ENCODE measurements at places on chromosomes 6 and 20.

DNA sequence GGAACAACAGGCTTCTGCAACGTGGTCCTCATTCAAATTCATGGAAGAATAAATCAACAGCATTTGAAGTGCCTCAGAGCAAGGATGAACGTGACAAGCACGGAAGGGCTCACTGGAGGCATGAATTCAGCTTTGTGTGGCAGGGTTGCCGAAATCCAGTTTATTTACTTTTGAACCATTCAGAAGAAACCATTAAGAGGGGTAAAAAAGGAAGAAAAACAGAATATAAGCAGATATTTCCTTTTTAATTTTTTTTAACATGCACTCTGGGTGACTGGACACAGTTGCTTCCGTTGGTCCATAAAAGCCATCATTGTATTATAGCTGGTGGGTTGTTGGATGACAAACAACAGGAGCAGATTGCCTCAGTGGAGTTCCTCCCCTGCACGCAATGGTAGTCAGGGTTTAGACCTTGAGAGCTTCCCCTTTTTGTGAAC lies 17.3 kb upstream of the SNRPB2 start:
- no peak for DNase-seq

GRCh38 chr6:35486005-35486925 lies 10.6 kb downstream of the TEAD3 start:
- no peak for DNase-seq

- DNase-seq: no peak
Measured at GRCh38 chr6:98498866-98499265, 335.5 kb upstream of the POU3F2 start.

DNA sequence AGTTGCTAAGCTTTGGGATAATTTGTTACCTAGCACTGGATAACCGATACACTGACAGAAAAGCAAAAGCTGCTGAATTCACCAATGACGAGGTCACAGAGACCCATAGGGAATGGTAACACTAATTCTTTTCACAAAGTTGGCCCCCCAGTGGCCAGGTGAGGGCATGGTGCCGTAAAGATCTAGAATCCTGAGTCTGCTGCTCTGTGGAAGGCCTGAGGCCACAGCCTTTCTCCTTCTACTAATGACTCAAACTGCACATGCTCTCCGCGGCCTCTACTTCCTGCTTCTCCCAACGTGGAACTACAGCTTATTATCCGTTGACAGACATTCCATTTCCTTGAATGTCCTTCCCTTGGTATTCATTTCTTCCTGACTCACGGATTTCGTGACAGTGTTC lies 127.1 kb downstream of the OPRM1 start:
- DNase-seq: no peak

- no peak for DNase-seq
Measured at GRCh38 chr20:47220161-47220582, 136.3 kb downstream of the ZMYND8 start.
